Activated naive CD8-positive, alpha-beta T cell treated with anti-CD3 and anti-CD28 coated beads, Interleukin-2, amount 10 ng/mL, durations not matched to agents 7 days and 5 days (primary cell): ENCODE measurements at places on chromosomes 5 and 9. TPM values are rescaled to one million over a fixed set of nuclear protein-coding genes. Genes with fewer than 3 reads are reported as not detected.

DNA sequence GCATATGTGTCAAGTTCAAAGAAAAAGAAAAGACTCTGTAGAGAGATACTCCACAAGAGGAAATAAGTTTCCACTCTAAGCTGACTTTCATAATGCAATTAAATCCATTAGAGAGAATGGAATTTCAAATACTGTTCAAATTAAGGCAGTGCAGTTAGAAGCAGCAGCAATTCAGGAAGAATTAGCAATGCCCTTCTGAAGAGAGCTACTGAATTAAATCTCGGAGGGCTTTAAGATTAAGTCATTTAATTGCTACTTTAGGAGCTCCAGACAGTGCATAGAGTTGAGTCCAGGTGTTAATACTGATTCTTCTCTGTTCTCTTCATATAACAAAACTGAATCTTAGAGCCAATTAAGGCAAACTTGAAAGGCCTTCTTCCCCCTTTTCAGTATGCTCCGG, 8.5 kb downstream of the CDH12 start:
- DNase-seq: no peak

The WNT8A gene
- not detected for total RNA-seq

The RETREG1 gene
- total RNA-seq: 50.9 TPM

GRCh38 chr5:143488381-143488780, 84.9 kb upstream of the NR3C1 start:
- DNase-seq: no peak

The IDNK gene
- 8.3 TPM for total RNA-seq

- DNase-seq: no peak
Observed at GRCh38 chr5:147966326-147966725, 60.0 kb upstream of the C5orf46 start.

DNA sequence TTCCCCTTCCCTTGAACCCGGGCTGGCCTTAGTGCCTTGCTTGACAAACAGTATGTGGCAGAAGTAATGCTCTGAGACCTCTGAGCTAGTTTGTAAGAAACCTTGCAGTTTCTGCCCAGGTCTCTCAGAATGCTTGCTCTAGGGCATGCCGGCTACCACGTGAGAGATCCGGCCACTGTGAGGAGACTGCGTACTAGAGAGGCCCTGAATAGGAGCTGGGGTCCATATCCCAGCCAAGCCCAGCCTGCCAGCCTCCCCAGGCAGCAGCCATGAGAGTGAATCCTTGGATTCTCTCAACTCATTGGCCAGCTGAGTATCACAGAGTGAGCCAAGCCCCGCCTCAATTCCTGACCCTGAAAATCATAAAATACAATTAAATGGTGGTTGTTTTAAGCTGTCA, 16.0 kb upstream of the COL15A1 start:
- no peak for DNase-seq

DNA sequence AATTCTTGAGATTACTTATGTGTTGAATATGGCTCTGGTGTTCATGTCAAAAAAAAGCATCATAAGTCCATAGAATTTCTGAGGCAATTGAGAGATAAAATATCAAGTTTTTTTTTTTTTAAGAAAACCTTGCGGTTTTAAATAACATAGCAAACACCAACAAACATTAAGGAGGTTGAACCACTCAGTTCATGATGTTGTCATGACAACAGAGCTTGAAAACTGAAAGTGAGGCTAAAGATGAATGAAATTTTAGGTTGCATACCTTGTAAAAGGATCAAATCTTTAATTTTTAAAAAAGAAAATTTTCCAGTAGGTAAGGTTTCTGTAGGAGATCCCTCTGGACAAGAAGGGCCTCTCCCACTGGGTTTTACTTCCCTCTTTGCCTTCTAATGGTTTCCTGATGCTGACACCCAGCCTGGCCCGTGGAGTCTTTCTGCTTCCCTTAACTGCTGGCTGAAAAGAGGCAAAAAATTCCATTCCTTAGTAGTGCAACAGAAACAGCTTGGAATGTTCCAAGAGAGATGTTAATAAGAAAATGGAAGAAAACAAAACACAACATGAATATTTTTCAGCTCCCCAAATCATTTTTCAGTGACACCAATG, 60.0 kb upstream of the FER start:
- DNase-seq: no peak

DNA sequence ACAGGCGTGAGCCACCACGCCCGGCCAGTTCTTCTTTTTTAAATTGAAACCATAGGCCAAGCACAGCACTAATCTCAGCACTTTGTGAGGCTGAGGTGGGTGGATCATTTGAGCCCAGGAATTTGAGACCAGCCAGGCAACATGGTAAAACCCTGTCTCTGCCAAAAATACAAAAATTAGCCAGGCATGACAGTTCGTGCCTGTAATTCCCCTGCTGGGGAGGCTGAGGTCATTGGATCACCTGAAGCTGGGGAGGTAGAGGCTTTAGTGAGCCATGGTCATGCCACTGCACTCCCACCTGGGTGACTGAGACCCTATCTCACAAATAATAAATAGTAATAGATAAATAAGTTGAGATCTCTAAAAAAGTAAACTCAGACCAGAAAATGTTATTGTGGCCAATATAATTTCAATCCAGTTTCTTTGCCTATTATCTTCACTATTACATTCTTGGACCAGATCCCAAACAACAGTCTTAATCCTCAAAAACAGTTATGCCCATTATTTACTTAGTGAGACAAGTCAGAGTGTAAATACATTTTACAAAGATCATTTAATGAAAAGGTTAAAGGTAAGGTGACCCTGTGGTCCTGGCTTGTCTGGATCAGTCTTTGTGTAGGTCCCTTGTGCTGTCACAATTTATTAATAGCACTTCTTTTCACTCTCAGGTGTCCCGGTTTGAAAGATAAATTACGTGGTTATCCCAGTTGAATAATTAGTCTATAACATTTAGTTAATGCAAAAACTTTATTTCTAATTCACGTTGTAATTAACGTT, 53.6 kb downstream of the RAB24 start:
- no peak for DNase-seq

The KIF12 gene
- not detected for total RNA-seq

The NCBP1 gene
- 37.3 TPM for total RNA-seq

- no peak for DNase-seq
Observed at GRCh38 chr9:125343518-125344275, 82.1 kb downstream of the GAPVD1 start.

- DNase-seq: no peak
Observed at GRCh38 chr9:83505282-83505681, 32.9 kb downstream of the FRMD3 start.

GRCh38 chr9:107665057-107665456, 175.5 kb upstream of the KLF4 start:
- DNase-seq: no peak

DNA sequence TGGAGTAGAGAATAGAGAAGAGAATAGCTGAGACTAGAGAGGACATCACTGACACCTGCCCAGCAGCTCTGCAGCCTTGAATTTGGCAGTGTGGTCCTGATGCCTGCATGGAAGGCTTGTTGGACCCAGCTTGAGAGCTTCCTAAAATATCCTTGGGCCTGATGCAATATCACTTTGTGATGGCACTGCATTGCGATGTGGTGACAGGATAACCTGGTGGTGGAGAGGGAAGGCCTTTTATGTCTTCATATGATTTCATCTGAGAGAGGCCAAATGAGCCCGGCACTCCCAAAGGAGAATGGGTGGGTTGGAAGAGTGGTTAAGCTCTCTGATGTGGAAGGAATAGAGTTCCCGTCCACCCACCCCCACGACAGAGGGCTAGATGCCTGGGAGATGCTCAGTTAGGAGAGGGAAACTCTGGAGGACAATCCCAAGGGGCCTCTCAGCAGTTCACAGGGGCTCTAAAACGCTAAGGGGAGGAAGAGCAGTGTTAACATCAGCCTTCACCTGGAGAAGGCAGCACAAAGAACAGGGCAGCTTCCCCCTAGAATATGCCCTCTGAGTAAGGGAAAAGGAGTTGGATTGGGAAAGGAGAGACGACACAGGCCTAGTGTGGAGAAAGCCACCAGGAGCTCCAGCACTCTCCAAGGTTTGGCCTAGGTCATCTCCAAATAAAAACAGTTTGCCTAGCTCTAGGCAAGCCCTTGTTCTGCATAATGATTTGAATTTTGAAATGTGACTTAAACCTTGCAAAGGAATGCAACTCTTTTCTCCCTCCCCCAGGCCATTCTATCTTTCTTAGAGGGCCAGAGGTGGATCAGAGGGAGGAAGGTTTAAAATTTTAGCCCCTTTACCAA, 99.8 kb upstream of the SSBP2 start:
- no peak for DNase-seq

- DNase-seq: no peak
Observed at GRCh38 chr9:136244122-136244968, 1.3 kb downstream of the QSOX2 start.

The FAM221B gene
- total RNA-seq: not detected

DNA sequence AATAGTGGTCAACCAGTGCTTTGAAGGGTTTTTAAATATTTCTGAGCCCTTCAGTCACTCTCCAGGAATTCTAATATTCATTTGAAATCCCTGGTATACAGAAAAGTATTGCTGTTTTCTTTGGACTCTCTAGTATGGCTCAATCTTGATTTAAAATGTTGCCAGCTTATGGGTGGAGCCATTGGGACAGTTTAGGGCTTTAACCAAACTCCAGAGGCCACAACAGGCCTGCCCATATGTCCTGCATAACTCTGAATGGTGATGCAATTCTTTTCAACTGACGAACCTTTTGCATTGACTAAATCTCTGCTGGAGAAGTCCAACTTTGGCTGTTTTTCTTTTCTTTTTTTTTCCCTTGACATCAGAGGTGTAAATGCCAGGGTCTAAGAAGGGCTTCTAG, 10.3 kb upstream of the ANKHD1 start:
- no peak for DNase-seq

GRCh38 chr5:56908942-56909293, 478 bp upstream of the SETD9 start:
- DNase-seq: no peak

DNA sequence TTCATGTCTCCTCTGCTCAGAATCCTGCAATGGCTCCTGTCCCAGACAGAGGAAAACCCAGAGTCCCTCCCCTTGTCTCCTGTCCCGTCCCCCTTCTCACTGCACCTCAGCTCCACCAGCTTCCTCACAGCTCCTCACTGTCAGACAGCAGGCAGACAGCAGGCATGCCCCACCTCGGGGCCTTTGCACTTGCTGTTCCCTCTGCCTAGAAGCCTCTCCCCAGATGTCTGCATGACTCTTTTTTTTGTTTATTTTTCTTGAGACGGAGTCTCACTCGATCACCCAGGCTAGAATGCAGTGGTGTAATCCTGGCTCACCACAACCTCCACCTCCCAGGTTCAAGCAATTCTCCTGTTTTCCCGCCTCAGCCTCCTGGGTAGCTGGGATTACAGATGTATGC, 8.8 kb upstream of the SLC6A7 start:
- no peak for DNase-seq

DNA sequence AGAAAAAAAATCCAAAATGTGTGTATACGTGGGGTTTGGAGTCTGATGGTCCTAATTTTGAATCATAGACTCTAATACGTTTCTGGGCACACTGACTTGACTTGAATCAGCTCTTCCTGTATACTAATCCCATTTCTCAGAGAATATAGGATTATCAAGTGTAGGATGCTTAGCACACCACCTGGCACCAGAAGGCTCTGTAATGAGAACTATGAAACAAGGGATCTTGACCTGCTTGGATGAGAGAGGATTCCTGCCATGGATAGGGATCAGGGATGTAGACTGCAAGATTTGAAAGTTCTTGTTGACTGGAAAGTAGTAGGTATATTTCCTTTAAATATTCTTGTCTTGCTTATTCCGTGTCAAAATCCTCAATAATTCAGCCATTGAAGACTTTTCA, 7.8 kb downstream of the HSPA4 start:
- DNase-seq: no peak

- DNase-seq: no peak
Observed at GRCh38 chr5:39158127-39158593, 61.2 kb downstream of the FYB1 start.

DNA sequence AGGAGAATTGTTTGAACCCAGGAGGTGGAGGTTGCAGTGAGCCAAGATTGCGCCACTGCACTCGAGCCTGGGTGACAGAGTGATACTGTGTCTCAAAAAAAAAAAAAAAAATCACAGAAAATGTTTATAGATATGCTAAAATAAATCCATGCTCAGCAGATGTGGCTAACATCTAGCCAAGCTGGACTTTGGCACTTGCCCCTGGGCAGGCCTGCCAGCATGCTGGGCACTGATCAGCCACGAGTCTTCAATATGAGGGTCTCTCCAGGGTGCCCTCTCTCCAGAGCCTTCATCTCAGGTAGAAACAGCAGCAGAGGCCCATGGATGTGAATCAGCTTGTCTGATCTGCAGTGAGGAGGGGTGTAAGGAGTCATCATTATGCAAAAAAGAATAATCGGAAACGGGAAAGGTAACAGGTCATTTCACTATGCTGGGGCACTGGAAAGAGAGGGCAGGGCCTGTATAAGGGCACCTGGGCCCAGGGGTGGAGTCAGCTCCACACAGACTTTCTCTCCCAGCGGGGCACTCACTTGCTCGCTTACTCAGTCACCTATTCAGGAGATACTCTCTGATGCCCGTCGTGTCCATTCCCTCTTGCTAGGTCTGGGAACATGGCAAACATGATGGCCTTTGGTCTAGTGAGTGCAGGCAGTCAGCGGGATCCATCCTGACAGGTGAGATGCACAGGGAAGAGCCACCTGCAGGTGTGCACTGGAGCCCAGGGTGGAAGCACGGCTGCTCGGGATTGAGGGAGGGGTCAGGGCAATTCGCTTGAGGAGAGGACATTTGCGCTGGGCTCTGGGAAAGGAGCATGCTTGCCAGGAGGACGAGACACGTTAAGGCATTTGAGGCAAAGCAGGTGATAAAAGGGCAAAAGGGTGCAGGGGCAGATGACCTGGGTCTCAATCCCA, 17.1 kb downstream of the RNF44 start:
- no peak for DNase-seq

DNA sequence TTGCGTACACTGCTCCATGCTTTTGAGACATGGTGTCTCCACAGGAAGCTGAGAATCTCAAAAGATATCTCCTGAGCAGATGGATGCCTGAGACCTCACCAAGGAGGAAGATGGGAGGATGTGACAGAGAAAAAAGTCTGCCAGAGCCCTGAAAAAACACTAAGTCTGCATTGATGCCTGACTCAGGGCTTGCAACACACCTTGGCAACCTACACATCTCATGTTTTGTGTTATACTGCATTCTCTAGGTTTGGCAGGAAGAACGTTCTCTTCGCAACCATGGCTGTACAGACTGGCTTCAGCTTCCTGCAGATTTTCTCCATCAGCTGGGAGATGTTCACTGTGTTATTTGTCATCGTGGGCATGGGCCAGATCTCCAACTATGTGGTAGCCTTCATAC, 19.2 kb downstream of the SLC22A4 start:
- DNase-seq: no peak

- no peak for DNase-seq
Observed at GRCh38 chr9:25442526-25442925, 235.7 kb downstream of the TUSC1 start.

- DNase-seq: no peak
Observed at GRCh38 chr5:148791334-148791667, 35.1 kb upstream of the ADRB2 start.

DNA sequence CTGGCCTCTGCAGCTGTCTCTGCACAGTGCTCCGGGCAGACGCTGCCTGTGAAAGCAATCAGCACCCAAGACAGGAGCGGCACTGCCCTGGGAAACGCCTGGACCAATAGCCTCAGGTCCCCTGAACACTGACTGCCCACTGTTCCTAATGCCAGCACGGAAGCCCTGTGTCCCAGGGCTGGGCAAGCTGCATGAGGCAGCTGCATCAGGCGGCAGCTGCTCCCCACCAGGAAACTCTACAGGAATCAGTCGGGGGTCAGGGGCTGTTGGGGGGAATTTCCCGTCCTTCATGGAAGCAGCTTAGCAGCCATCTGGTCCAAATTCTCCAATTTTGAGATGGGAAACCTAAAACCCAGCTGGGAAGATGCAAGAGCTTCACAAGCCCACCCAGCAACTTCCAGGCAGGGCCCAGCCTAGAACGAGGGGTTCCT, 118.6 kb downstream of the VAV2 start:
- no peak for DNase-seq

The CMYA5 gene
- 0.28 TPM for total RNA-seq

The CCDC171 gene
- 1.7 TPM for total RNA-seq

The WASHC1 gene
- total RNA-seq: 26.6 TPM
